ENCODE measurements at places on chromosomes 6 and 20.

- no peak for DNase-seq
Measured at GRCh38 chr6:113674075-113674474, 183.1 kb upstream of the MARCKS start.

DNA sequence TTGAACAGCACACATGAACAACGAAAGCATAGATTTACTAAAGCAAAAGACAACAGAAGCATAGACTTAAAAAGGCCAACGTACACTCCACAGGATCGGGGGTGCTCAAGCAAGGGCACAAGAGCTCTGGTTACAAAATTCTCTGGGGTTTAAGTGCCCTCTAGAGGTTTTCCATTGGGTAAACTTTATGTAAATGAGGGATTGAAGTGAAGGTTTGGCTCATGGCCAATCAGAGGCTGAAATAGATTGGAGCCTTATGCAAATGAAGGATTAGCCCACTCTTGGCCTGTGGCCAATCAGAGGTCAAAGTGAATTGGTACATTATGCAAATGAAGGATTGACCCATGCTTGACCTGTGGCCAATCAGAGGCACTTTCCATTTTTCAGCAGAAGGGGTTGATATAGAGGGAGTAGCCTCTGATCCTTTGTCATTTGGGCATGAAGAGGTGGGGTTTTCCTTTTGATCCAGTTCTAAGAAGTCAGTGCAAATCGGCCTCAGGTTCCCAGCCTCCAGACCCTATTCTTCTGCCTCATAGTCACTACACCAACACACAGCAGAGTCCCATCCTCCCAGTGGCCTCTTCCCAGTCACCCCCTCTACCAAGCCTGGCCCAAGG lies 244.9 kb downstream of the THBS2 start:
- DNase-seq, result no peak

- no peak for DNase-seq
Measured at GRCh38 chr6:71745525-71745924, 140.8 kb upstream of the RIMS1 start.

DNA sequence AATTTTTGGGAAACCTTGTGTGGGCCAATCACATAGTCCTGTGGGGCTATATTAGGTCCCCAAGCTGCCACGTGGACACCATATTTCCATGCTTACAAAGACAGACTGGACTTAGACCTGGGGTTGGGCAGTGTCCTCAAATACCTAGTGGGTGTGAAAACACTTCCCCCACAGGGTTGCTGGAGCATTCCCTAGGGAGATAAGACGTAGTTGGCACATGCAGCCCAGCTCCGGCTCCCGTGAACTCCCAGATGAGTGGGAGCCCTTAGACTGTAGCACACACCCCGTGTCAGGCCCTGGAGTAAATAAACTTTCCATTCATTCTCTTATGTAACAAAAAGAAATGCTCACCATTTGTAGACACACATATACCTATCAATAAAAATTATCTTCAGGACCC lies 14.2 kb downstream of the KCNG1 start:
- DNase-seq, result no peak

All from activated CD4-positive, CD25-positive, alpha-beta regulatory T cell (primary cell).